ENCODE measurements at places on chromosomes 5 and 9.

DNA sequence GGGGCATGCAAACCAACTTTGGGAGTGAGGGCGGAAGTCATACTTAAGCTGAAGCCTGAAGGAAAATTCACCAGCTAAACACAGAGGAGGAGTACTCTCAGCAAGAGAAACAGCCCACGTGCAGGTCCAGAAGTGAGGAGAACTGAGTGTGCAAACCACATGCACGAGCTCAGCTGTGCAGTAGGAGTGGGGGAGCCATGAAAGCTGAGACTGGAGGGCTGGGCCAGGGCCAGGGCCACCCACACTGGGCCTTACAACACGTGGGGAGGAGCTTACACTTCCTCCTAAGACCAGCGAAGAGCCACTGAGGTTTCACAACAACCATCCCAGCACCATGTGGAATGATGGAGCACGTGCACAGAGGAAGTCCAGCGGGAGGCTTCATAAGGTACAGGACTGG, 9.3 kb upstream of the WWC1 start:
- no peak for DNase-seq

DNA sequence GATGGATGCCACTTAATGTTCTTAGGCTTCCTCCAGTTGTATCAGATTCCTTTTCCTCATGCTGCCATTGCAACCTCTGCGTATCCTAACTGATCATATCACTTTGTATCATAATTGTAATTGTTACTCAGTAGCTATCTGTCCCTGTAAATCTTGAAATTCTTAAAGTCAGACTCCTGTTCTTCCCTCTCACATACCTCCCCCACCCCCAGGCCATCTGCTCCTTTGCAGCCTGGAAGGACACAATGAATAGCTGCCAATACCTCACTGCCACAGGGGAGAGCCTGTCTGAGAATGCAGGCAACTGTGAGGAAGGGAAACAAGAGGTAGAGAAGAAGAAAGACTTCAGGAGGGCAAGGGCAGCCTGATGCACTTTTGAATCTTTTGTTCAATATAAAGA, 228.5 kb downstream of the ENC1 start:
- DNase-seq: no peak

DNA sequence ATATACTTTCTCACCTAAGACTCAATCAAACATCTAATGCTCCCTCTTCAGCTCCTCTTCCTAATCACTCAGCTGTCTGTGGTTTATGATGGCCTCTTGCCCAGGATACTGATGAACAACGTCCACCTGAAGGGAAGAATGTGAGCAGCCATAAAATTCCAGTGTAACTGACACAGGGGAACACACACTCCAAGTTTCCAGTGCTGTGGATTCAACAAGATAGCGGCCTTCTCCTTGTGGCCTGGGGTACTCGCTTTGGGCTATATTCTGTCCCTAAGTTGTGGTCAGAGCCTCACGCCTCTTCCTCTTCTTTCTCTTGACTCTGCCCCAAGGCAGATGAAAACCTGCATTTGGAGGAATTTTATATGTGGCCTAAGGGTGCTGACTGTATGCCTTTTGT, 11.7 kb downstream of the B4GALT1 start:
- DNase-seq: no peak

- no peak for DNase-seq
These were observed 123.4 kb downstream of the SEC61B start for GRCh38 chr9:99345451-99345850.

DNA sequence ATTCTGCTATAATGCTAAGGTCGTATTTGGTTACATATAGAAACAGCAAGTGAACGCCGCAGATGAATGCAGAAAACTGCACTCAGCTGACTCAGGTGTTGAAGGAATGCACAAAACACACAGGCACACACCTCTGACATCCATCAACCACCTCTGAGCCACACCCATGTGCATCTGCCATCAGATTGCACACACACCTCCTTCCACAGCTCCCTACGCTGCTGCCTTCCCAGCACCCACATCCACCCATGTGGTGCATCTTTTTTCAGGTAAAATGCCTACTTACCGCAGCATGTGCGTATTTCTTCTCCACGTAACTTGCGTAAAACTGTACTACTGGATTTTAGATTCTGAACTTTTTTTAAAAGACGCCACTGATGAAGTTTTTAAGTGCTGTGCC, 7.1 kb downstream of the STK10 start:
- DNase-seq: no peak

- DNase-seq: no peak
These were observed 1.9 kb upstream of the DCAF10 start for GRCh38 chr9:37798677-37799076.

DNA sequence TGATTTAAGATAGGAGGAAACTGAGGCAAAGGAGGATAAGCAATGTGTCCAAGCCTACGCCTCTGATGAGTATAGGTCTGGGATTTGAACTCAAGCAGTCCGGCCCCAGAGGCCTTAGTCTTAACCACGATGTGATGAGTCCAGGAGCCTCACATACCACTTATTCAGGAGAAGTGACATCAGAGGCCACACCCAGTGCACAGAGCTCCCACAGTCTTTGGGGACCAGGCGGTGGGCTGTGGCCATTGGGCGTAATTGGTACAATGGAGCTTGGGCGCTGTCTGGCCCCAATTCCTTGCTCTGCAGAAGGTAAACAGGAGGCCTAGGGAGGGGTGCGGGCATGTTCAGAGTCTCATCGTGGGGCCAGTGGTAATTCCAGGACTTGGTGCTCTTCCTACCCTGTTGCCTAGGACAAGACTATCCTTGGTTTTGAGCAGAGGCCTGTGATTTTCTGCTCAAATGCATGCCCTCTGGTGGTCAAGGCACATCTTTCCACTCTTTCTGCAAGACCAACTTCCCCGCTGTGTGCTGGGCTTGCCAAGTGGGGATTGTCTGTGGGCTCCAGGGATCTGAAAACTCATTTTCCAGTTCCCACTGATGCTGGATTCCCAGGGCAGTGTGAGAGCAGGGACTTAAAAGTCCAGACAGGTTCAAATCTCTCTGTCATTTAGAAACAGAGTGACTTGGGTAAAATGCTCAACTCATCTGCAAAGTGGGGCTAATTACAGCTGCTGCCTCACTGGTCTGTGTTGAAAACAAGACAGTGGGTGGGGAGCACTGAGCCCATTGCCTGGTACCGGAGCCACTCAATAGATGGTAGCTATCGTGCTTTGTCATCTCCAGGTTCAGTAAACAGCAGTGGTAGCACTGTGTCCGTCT, 15.8 kb downstream of the NDST1 start:
- DNase-seq: peak; percentile 73

DNA sequence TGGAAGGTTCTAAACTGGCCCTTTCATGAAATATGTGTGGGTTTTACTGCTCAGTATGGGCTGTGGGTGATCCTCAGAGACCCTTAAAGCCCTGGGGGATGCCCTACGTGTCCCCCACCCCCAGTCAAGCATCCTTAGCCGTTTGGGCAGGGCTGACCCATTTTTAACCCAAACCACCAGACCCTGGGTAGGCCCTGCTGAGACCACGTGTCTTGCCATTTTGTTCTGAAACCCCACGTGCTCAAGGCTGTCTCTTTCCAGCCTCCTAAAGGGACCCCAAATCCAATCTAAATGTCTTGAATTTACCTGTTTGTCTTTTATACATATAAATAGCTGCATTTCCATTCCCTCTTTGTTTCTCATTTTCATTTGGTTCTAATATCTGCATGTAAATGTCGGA, 94.9 kb downstream of the PAX5 start:
- no peak for DNase-seq

GRCh38 chr9:126367139-126367538, 40.5 kb downstream of the MVB12B start:
- no peak for DNase-seq

GRCh38 chr5:65299861-65300260, 181.9 kb downstream of the ADAMTS6 start:
- no peak for DNase-seq

DNA sequence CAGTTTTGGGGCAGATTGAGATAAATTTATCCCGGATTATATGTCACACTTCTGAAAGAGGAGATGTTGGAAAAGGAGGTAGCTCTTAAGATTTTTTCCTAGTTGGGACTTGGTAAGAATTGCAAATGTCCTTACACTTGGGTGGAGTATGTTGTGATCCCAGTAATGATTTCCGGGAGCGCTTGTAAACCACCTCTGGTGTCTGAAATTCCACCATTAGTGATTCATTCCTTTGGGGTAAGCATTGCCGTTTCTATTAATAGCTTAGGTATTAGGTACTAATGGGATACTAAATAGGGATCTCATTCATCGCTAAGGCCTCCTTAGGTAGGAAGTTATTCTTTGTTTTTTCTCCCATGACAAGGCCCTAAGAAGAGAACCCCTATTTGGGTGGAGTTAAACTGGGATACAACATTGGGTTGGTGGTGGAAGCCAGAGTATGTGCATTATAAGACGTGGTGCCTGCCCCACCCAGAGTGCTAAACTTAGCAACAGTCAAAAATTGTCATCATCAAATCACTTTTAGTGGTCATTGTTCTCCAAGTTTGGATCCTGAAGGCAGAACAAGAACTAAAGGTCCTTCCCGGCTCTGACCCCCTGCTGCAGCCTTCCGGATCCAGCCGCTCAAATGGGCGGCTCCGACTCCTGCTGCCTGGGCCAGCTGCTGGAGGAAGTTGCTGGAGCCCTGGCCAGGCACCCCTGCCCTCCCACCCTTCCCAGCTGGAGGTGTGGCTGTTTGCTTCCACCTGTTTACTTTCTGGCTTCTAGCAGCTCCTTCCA, 31.7 kb upstream of the DAB2IP start:
- no peak for DNase-seq

DNA sequence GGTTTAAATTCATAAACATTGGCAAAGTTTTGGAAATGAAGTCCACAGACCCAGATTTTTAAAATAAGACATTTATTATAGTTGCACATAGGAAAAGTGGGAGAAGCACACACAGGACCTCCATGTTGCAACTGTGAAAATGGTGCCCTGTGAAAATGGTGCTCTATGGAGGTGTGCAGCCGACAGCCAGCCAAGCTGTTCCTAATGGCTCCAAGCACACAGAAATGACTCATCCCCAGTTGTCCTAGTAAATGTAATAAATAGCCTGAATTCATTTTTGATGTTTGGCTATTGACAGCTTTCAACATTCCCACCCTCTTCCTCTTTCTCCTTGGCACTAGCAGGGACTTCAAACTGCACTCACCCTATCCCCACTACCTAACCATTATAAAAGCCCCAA, 590.9 kb downstream of the CAAP1 start:
- DNase-seq: no peak

DNA sequence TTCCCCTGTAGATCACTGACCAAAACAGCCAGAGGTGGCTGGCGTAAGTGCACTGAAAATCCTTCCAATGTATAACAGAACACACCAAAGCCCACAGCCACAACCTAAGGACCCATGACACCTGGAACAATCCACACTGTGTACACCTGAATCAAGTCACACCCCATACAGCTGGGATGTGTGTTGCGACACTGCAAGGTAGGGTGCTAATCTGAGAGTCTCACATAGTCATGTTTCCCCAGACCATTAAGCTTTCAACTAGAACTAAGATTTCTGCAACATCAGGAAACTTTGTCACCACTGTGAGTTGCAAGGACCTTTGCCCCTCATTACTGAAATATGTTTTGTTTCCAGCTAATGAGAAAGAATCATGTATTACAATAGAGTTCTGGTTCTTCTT, 59.4 kb downstream of the MED27 start:
- DNase-seq: no peak

GRCh38 chr5:79774171-79774854, 84.7 kb downstream of the CMYA5 start:
- peak; percentile 58 for DNase-seq

DNA sequence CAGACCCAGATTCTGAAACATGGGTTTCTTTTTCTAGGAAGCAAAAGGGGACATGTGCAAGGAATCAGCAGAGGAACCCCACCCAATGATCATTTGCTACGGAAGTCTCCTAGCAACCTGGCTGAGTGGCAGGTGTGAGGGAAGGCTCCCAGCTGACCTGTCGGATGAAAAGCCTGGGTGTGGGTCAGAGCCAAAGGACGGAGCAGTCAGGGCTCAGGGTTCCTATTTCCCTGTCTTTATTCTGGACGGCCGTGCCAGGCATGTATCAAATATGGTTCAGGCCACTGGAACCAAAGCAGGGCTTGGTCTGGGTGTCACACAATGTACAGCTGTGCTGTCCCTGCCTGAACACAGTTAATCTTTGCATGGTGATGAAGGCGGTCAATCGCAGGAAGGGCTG, 20.1 kb downstream of the STK10 start:
- no peak for DNase-seq

- DNase-seq: no peak
These were observed 194.8 kb downstream of the PAX5 start for GRCh38 chr9:36839131-36839885.
